Stimulated activated CD4-positive, alpha-beta T cell treated with anti-CD3 and anti-CD28 coated beads, Interleukin-4, amount 100 ng/mL, for 1 hour (primary cell): ENCODE measurements at places on chromosomes 6 and 20.

DNA sequence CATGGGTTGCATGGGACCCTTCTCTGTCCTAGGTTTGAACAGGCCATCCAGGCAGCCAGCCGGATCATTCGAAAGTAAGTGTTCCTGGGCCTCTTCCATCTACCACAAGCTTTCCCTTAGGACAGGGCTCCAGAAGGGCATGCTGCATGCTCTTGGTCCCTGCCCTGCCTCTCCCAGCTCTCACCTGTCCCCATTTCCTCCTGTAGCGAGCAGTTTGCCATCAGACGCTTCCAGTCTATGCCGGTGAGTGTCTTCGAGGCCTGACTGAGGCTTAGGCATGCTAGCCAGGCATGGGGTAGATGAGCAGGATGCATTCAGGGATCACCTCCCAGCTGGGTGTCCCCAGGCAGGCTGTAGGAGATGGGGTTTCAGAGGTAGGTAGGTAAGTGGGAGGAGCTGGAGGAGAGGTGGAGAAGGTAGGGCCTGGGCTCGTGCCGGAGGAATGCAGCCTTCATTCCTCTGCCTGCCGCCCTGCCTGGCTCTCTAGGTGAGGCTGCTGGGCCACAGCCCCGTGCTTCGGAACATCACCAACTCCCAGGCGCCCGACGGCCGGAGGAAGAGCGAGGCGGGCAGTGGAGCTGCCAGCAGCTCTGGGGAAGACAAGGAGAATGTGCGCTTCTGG, 4.3 kb downstream of the CDC25B start:
- DNase-seq: no peak

DNA sequence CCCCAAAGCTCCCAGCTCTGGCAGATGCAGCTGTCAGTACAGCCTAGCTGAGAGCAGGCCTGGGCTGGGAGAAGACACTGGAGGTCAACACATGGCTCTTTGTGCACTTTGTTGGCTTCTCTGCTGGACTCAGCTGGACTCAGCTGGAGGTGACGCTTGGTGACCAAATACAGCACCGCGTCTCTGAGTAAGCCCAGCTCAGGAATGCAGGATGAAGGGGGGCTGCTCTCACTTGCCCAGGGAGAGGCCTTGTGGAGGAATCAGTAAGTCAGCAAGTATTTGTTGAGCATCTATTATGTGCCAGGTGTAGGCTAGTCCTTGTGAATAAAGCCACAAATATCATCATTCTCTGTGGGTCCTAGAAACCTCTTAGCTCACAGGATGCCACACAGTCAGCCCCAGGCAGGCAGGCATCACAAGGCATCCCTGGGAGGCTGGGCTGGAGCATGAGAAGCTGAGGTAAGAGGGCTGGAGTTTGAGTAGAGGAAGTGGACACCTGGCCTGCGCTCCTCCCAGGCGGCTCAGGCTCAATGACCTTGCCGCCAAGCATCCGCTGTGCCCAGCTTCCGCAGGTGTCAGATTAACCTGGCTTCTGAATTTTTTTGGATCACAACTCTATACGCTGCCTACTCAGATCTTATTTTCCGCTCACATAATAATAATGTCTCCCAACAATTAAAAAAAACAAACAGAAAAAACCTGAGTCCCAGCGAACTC, 95.4 kb downstream of the TMEM170B start:
- DNase-seq: no peak

DNA sequence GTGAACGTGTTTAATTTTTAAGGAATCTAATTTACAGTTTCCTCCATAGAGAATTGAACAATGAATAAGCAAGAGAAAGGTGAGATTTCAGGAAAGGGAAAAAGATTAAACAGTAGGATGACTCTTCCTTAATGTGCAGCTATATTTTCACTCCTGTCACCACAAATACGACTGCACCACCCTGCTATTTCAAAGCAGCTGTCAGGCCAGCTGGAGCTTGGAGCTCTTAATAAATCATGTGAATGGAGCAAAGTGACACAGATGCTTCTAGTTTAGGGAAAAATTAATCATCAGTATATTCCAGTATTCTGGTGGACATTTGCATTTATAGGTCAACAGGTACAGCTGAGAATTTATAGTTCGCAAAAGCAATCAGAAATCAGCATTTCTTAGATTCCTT, 56.5 kb upstream of the PKIB start:
- no peak for DNase-seq

DNA sequence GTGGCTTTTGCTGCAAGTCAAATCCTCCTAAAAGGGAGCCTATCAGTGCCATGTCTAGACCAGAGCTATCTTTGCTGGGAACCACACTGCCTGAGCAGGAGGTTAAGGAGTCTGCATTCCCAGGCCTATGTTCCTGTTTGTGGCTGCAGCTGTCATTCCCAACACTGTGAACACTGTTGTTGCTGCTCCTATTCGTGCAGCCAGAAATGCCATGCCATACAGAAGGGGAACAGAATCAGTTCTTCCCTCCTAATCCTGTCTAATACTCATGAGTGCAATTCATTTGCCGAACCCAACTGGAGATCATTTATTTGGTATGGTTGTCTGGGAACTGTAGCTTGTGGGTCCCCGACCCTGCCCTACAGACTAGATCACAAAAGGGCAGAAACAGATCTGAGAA, 406.5 kb upstream of the GJE1 start:
- DNase-seq: no peak

DNA sequence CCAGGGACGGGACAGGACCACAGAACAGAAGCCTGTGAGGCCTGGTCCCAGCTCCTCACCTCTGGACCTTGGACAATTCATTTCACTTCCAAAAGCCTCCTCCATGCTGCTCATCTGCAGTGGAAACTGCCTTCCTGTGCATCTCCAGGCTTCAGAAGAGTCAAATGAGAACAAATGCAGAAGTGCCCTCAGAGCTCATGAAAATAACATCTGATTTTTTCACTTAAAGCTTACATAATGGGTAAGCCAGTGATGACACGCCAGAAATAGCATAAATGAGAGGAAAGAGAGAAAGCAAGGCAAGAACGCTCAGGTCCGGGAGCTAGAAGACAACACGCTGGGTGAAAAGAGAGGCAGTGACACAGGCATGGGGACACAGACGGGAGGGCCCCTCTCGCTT, 7.9 kb downstream of the CNKSR3 start:
- no peak for DNase-seq

- no peak for DNase-seq
Observed at GRCh38 chr6:6402006-6402405, 81.5 kb upstream of the F13A1 start.

DNA sequence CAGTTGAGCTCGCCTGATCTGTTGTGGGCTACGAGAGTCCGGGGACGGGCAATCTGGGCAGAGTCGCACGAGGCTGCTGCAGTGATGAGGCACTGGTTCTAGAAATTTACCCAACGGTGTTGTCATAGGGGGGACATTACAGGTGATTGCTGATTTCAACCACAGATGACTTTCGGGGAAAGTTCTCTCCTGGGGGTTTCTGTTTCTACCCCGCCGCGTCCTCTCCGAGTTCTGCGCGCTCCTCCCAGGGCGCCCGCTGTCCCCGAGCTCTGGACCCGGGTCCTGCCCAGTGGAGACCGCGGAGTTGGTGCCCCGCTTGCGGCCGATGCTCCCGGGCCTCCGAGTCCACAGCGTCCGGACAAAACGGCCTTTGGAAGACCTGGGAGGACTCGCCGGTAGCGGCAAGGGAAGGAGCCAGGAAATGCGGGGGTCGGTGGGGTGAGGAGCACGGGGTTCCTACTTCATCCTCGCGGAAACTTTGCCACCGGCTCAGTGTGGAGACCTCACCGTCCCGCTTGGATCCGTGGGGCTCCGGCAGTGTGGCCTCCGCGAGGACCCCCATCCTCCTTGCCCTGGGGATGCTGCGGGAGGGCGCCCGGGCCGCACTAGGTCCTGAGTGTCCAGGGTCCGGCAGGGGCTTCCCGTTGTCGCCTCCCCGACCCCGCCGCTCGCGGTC, 12.3 kb upstream of the RAET1L start:
- no peak for DNase-seq
